ENCODE measurements at places on chromosomes 1 and 21.

DNA sequence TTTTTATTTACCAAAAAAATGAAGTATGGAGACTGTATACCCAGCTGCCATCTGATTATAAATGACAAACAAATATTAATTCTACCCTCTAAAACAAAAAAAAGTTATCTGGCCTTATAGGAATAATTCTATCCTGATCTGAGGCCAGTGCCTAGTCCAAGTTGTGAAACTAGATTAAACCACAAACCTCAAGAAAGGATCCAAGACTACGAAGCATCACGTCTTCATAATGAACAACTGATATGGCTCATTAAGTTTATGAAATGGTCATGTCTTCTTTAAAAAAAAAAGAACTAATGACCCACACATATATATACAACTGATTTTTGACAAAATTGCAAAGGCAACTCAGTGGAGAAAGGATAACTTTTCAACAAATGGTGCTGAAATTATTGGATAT is 32.4 kb upstream of the CTTNBP2NL start:
- DNase-seq, result no peak

GRCh38 chr1:231036416-231036815 is 3.6 kb downstream of the FAM89A start:
- DNase-seq, result no peak

DNA sequence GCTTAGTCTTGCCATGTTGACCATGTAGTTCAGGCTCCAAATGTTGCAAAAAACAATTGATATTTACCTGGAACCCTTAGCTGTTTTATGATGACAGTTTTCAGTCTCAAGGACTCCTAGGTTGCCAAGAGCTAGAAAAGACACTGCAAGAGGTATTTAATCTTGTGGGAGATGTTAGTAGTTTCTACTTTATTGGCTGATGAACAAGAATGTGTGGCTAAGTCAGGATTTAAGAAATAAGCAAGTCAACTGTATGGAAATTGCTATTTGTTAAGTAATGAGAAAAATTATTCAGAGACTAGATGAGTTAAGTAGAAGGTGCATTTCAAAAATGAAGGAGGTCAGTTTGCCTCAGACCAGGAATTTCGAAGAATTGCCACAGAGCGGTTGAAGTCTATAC is 639.7 kb upstream of the USP24 start:
- no peak for DNase-seq

- DNase-seq, result no peak
These were observed 456.0 kb upstream of the PKN2 start for GRCh38 chr1:88228114-88228513.

DNA sequence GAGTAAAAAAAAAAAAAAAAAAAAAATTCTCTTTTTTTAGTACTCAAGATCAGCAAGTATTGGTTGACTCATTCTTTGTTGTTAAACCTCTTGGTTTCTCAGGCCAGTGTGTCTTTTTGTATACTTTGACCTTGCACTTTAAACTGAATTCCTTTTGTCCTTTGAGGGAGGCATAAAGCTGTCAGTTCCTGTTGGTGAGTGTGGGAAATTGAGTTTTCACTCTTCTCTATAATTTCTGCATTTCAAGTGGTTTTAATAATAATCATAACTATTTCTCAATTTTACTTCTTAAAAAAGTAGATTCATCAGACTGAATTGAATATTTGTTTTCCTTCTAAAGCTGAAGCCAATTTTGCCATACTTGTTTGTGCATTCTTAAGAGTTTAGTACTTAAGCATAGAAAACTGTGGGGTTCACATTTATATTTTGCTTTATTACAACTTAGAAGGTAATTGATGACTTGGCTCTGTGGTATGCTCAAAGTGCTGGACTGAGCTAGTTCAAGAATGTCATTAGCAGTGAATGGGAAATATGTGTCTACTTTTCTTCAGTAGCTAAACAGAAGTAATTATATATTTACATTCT is 43.4 kb downstream of the ITSN1 start:
- no peak for DNase-seq

- DNase-seq, result no peak
These were observed 14.3 kb upstream of the ALG14 start for GRCh38 chr1:95086949-95087533.

- no peak for DNase-seq
These were observed 100.0 kb upstream of the NRIP1 start for GRCh38 chr21:15164678-15165303.

- DNase-seq, result no peak
These were observed 54.2 kb downstream of the S1PR1 start for GRCh38 chr1:101290922-101291561.

DNA sequence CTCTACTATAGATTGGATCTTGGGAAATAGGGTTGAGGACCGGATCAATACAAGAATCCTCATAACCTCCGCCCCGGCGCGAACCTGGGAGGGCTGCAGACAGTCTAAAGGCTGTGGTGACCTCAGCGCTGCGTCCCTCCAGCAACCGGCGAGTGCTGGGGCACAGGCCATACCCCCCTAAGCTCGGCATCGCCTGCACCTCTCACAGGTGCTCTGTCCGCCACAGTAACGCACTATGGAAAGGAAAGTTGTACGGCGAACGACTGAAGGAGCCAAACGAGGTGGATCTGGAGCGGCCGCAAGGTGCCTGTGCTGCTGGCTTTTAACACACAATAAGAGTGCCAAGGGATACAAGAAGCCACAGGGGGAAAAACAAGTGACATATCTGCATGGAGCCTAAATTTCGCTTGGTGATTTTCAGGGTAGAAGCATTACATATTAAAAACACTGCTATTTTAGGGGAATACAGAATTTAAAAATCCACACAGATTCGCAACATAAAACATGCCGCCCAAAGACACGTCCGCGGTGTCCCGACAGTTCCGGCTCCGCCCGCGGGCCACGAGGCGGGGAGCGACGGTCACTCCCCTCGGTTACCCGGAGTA is 1.4 kb upstream of the RBM15 start:
- no peak for DNase-seq

DNA sequence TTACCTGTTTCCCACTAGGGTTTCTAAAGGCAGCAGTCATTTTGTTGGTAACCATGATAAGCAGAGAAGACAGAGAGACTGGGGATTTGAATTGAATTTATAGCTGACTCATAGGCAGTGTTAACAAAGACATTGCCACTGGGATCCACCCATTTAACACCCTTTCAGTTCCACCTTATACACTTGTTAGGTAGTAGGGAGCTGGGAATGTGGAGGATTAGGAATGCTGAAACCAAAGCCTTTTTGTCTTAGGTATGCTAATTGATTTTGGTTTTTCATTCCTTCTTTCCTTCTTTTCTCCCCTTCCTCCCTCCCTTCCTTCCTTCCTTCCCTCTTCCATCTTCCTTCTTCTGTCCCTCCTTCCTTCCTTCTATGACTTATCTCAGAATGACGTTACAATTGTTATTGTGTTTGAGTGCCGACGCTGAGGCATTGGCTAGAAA is 7.5 kb upstream of the EVI5 start:
- no peak for DNase-seq

- DNase-seq, result peak; percentile 31
These were observed 5.9 kb upstream of the SIPA1L2 start for GRCh38 chr1:232635778-232636356.

- no peak for DNase-seq
These were observed 87.7 kb downstream of the KCNJ6 start for GRCh38 chr21:37828556-37828955.

DNA sequence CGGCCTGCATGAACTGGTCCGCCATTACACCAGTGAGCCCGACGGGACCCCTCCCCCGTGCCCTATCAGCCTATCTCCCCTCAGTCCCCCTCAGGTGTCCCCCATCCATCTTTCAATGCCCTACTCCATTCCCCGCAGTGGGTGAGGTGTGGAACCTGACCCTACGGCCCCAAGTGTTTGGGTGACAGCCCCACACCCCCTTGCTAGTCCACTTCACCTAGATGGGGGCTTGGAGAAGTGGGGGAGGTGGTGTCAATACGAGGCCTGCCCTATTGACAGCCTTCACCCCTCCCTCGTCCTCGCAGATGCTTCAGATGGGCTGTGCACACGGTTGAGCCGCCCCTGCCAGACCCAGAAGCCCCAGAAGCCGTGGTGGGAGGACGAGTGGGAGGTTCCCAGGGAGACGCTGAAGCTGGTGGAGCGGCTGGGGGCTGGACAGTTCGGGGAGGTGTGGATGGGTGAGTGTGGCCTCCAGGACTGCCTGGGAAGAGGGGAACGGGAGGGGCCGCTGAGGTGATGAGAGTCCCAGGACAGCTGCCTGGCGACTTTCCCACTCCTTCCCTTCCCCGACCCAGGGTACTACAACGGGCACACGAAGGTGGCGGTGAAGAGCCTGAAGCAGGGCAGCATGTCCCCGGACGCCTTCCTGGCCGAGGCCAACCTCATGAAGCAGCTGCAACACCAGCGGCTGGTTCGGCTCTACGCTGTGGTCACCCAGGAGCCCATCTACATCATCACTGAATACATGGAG is 15.7 kb upstream of the HDAC1 start:
- no peak for DNase-seq

GRCh38 chr1:244361764-244362473 is 89.8 kb downstream of the ADSS2 start:
- DNase-seq, result no peak

DNA sequence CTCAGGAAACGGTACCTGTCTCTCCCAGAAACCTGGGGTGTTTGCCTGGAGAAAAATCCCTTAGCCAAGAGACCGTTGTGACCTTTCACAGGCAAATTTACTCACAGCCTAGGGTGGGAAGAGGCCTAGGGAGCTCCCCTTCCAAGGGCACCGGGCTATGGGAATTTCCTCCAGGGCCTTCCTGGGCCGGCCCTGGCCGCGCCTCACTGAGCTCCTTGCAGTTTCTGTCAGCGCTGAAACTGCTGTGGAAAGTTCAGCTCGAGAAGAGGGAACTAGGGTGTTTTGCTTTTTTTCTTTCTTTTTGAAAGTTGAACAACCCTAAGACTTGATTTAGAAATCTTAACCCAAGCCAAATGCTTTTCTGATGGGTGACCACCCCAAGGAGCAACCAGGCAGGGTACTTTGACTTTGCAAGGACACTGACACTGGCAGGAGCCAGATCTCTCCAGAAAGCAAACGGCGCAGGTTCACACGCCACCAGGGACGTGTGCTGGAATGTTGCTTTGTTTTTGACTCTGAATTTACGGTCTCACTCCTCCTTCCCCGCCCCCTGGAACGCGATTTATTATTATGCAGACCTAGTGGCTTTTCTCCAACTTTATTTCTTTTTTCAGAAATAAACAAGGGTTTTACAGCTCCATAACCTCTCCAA is 229.6 kb upstream of the JUN start:
- DNase-seq, result no peak

DNA sequence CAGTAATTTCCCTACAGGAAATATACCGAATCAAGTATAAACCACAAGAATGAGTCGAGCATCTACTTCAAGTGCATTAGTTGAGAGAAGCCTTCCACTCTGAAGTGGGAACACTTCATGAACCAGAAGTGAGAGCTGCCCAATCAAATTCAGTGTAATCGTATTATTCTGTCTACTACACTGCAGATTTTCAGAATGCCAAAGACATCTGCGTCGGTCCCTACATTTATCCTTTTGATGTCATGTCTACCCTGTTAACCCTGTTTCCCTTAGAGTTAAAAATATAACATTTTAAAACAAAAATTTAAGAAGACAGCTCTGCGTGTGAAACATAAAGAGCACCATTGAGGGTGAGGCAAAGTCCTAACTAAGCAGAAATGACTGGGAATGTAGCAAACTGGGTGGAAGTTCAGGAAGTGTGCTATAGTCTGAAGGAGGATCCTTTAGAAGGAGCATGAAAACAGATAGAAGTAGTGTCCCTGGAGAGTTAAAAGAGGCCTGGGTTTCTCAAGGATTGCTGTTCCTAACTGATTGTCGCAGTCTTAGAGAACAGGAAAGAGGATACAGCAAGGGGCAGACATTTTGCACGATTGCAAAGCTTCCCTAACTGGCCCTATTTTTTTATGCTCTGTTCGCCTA is 291.2 kb downstream of the PTPRC start:
- DNase-seq, result no peak

DNA sequence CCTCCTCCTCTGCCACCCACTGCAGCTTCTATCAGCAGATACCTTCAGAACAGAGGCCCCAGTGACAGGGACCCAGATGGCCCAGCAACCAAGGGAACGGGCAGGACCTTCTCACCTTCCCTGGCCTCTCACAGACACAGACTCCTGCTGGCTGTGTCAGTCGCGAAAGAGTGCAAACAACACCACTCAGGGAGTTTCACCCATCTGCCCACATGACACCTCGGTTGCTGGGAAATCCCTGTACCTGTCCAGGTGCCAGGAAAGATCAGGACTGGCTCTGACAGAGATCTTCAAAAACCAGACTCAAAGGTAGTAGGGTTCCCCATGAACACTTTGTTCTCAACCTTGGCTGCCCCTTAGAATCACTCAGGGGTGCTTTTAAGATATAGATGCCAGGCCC is 83.5 kb upstream of the HIVEP3 start:
- DNase-seq, result no peak

DNA sequence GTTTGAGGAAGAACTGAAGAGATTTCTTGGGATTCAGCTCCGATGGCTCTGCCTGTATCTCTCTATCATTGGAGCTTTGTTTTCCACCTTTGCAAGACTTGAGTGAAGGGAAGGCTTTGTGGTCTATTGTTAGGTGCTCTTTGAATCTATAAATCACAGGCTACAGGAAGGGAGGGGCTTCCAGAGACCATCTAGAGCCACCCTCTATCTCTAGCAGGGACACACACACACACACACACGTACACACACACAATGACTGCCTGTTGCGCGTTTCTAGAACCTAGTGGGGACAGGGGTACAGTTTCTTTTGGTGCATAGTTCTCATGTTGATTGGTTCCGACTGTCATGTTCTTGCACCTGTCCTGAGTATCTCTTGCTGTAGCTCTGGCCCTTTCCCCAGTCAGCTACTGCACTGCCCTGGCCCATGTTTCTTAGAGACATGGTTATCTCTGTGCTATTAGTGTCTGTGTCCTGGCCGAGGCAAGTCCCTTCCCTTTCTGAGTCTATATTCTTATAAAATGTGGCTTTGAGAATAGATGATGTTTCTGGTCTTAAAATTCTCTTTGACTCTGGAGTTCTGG is 60.7 kb downstream of the MAN1C1 start:
- no peak for DNase-seq

DNA sequence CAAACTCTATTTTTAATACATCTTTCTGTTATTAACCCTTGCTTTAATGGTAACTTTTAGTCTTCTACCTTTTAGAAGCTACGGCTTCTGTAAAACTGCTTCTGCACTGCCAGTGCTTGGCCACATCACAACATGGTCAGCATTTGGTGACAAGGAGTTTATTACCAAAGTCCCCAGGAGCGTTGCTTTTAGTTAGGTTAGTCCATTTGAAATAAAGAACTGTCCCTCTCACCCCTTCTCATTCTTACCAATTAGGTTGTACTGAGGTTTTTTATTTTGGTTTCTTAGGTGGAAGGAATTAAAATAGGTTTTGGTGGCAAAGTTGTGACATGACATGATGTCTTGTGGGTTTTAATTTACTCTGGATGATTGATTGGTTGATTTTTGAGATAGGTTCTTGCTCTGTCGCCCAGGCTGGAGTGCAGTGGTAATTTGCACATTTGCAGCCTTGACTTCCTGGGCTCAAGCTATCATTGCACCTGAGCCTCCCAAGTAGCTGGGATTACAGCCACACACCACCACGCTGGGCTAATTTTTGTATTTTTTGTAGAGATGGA is 39.2 kb downstream of the SPEN start:
- no peak for DNase-seq

- no peak for DNase-seq
These were observed 50.7 kb upstream of the EDARADD start for GRCh38 chr1:236343246-236343870.
